ENCODE measurements at places on chromosomes 4 and X.

GRCh38 chr4:78544678-78545077, 6.9 kb upstream of the ANXA3 start:
- no peak for DNase-seq

GRCh38 chr4:184145596-184145995, 72.1 kb downstream of the ENPP6 start:
- DNase-seq: no peak

DNA sequence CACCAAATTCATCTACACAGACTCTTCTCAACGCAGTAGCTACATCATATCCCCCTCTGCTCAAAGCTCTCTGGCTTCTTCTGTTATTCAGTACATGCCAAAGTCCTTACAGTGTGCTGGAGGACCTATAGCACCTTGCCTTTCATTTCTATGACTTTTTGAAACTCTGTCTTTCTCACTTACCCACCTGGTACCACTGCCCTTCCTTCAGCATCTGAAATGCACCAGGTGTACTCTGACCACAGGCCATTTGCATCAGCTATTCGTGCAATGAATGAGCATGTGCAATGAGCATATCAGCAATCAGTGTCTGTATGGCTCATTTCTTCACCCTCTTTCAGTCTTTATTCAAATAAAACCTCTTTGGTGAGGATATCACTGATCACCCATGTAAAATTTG, 399.9 kb downstream of the RAB28 start:
- no peak for DNase-seq

DNA sequence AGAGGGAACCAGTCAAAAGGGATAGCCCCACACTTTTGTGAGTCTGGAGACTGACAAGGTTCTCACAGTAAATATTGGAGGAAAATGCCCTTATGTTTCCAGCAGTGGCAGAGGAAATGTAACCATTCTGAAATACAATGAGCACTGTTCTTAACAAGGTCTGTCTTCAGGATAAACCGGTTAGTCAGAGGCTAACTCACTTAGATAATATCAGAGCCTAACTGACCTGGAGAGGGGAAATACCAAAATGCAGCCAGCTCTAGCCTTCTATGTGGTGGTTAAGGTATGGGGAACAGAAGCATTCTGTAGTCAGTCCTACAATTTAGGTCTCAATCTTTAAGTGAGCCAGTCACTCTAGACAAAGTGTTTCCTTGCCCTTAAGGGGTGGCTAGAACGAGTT, 70.8 kb downstream of the TBCK start:
- no peak for DNase-seq

DNA sequence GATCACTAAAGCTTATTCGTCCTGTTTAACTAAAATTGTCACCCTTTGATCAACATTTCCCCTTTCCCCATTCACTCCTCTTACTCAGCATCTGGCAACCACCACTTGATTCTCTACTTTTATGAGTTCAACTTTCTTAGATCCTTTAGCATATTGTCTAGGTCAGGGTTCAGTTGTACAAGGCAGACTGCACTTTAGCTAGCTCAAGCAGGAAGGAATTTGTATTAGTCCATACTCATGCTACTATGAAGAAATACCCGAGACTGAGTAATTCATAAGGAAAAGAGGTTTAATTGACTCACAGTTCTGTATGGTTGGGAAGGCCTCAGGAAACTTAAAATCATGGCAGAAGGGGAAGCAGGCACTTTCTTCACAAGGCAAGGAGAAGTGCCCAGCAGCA, 44.3 kb downstream of the TASL start:
- DNase-seq: no peak
